ENCODE measurements at places on chromosomes 3 and 15.

- DNase-seq = peak; percentile 72
Measured at GRCh38 chr3:194905696-194906095, 220.0 kb downstream of the FAM43A start.

DNA sequence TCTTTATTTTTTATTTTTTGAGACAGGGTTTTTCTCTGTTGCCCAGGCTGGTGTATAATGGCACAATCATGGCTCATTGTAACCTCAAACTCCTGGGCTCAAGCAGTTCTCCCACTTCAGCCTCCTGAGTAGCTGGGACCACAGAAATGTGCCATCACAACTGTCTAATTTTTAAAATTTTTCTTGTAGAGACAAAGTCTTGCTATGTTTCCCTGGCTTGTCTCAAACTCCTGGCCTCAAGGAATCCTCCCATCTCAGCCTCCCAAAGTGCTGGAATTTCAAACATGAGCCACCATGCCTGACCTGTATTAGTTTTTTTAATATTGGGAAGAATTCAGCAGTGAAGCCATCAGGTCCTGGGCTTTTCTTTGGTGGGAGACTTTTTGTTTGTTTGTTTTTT lies 13.6 kb upstream of the CLDN11 start:
- no peak for DNase-seq

GRCh38 chr3:102715030-102715697 lies 280.3 kb downstream of the ZPLD1 start:
- DNase-seq = peak; percentile 36

DNA sequence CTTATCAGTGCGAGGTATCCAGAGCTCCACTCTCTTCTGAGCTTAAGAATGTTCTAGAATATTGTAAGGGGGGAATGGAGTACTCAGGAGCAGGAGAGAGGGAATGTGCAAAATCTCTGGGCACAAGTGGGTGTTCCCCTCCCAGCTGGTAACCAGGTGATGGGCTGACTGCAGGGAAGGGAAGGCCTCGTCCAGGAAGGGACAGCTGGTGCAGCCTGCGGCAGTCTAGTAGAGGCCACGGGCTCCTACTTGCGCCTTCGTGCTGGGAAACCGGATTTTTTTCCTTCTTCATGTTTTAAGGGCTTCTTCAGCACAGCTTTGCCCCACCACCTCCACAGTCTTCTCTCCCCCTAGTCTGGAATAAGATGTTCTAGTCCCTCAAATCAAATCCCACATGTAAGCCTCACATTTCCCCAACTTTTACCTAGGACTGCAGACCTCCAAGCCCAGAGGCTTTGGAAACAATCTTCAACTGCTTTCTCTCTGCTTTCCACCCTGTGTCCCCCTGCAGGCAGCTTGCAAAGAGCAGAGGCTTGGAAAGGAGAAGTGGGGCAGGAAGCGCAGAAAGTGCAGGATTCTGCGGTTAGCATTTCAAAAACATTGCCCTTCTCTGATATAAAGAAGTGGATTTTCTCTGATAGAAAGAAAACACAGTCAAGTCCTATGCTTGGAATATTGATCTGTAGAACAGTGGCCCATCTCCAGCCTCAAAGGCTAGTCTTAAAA lies 11.9 kb upstream of the CGNL1 start:
- DNase-seq = peak; percentile 41

GRCh38 chr15:72540606-72541237 lies 66.6 kb downstream of the ARIH1 start:
- no peak for DNase-seq

DNA sequence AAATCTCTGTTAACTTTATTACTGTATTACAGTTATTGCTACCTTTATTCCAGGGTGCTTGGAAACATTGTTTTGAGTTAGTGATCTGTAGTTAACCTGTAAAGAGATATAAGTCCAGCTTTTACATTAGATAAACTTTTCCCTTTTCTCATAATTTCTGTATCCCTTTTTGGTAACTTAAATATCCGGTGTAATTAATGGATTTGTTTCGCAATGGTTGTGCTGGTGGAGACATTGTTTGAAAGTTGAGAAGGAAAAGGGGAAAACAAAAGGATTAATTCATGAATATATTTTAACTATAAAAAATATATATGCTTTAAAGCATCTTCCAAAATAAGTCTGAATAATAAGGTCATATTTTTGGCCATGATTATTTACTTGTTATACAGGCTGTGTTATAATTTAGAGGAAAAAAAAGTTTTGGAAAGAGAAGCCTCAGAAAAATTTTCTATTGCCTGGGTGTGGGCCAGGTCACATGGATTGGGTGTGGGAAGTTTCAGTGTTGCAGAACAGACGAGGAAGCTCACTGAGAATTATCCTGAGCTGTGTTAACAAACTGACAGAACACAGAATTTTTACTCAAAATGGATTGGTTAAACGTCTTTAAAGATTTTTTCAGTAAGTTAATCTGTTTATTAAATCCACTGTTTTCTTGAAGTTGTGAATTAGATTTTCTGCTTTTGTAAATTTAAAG lies 27.7 kb upstream of the IL20RB start:
- no peak for DNase-seq

- peak; percentile 71 for DNase-seq
Measured at GRCh38 chr15:68418611-68419161, 13.3 kb downstream of the ITGA11 start.

Measured in astrocyte of the hippocampus (primary cell).